ENCODE measurements at places on chromosomes 7 and 10.

- no peak for DNase-seq
Measured at GRCh38 chr7:40551685-40552576, 417.1 kb downstream of the SUGCT start.

- DNase-seq, result no peak
Measured at GRCh38 chr7:98493030-98493778, 92.3 kb upstream of the BAIAP2L1 start.

DNA sequence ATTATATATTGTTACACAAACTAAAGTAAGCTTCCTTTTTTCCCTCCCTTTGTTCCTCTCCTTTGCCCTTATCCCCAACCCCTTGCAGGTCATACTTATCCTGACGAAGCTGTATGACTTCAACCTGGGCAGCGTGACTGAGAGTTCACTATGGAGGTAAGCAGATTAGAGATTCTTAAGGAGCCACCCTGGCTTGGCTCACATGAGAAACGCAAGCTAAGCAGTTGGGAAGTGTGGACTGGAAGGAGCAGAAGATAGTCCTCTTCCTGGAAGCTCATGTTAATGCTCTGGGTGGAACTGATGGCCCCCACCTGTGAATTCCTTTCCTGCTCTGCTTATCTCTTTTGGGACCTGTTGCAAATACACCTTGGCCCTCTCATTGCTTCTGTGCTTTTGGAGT lies 201.6 kb downstream of the SORCS3 start:
- no peak for DNase-seq

DNA sequence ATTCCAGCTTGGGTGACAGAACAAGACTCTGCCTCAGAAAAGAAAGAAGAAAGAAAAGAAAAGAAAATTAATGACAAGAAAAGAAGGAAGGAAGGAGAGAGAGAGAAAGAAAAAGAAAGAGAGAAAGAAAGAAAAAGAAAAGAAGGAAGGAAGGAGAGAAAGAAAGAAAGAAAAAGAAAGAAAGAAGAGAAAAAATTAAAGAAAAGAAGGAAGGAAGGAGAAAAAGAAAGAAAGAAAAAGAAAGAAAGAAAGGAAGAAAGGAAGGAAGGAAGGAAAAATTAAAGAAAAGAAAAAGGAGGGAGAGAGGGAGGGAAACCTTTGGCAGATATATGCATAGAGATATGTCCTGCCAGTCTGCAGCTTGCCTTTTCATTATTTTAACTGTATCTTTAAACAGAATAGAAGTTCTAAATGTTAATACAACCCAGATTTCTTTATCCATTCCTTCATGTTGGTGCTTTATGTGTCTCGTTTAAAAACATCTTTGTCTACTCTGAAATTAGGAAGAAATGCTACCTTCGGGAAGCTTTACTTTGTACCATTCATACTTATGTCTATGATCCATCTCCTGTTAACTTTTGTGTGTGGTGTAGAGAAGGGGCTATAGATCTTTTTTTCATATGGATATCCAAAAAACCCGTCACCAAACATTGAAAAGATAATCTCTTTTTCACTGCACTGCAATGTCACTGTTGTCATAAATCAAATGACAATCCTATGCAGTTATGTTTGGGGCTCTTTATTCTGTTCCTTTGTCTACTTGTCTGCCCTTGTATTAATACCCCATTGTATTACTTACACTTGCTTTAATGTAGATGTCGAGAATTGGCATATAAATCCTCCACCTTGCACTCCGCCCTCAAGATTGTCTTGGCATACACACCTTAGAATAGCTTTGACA lies 70.8 kb downstream of the VSTM4 start:
- DNase-seq, result no peak

DNA sequence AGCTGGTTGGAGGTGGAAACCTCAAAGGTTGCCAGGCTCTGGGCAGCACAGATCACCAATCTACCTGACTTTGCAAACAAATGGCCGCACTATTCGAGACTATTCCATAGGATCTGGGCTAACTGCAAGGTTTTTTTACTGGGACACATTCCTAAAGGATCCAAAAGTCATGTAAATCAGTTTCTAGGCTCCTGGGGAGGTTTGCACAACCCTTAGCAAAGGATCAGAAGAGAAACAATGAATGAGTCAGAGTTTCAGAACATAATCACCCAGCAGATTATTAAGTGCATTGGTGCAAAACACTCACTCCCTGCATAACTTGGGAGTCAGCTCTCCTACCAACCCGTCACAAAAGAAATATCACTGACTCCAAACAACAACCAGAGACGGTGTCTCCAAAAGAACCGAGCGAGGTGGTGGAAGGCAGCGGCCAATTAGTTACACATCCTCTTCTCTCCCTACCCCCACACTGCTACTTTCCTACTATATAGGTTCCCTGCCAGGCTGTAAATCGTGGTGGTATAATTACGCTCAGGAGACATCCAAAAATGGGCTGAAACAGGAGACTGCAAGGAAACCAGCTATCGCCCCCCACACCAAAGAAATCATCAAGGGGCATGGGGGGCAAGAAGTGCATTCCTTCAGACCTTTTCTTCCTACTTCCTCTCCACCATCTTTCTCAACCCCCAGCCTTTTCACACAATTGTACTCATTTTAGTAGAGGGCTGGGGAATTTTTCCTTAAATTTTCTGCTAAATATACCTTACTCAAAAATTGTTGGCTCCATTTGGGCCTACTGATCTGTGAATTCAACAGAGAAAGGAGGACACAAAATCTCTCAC lies 3.2 kb downstream of the UBE2H start:
- peak; percentile 19 for DNase-seq

DNA sequence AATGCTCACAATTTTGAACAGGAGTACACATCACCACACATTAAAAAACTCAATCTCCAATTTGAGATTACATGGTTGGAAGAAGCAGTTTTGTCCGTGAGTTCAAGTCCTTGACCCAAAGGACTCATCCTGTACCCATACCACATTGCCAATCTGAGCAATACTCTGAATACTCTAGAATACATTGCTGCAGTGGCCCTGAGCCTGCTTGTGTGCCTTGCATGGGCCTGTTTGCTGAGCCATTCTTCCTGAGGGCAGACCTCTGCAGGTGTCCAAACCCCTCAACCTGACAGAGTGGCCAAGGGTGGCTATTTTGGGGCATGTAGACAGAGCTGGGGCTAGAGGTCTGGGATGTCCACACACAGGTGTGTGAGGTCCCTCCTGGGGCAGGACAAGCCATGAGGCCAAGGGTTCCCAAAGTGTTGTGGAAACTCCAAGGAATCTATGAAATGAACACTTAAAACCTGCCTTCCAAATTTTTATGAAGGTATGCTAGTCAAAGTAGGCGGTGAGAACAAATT lies 15.5 kb downstream of the AGMO start:
- no peak for DNase-seq

Measured in NCI-H1417 treated with DMSO at 0.1 percent for 48 hours (cell line).